ENCODE measurements at places on chromosomes 2 and 18.

GRCh38 chr18:61334951-61335683 is 1.9 kb downstream of the CDH20 start:
- no peak for DNase-seq

- no peak for DNase-seq
These were observed 83.9 kb upstream of the PKDCC start for GRCh38 chr2:41963661-41964525.

GRCh38 chr2:121377646-121378045 is 92.6 kb upstream of the TFCP2L1 start:
- DNase-seq, result no peak

DNA sequence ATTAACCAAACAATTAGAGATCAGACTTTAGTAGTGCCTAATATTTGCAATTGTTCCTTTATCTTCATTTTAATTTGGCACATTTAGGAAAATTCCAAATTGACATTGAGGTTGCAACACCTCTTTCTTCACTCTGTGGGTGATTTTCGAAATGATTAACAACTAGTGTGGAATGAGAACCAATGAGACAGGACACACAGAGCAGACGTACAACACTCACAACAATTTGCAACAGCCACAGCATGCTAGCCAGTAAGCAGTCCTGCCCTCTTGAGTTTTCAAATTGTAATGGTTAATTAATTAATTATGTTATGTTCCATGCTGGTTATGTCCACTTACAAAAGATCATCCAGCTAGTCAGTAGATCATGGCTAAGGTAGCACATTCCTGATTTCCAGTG is 339.3 kb downstream of the LRP1B start:
- DNase-seq, result no peak
